ENCODE measurements at places on chromosomes 4 and X.

DNA sequence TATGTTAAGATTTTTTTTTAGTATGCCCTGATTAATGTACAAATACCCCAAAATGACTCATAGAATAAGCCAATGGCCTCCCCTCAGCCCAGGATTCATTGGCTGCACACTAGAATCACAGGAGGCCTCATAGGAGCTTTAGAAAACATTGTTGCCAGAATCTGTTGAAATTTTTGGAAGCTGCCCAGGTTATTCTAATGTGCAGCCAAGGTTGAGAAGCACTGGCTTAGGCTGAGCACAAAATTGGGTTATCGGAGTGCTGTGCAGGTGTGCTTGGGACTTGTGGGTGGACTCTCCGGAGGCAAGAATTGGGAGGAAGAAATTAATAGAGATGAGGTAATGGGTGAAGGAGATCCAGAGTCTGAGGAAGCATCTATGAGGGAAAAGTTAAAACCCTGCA, 41.3 kb upstream of the VCX start:
- no peak for DNase-seq

- DNase-seq = no peak
Observed at GRCh38 chr4:48654015-48654664, 125.9 kb downstream of the FRYL start.

- DNase-seq = no peak
Observed at GRCh38 chrX:31228909-31229308, 157.1 kb upstream of the FTHL17 start.

DNA sequence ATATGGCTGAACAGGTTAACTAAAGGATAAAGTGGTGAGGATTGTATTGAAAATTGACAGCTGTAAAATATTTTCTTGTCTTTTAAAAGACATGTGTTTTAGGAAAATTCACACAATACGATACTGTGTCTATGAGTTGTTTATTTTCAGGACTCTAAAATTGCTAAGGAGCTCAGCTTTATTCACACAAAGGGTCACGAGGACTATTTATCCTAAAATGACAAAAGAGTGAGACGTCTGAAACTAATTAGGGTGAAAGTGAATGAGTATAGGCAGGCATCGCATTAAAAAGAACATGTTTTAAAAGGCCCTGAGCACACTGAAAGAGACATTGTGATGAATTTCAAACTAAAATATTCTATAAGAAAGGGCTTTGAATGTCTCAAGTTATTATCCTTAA, 304.7 kb downstream of the SH2D1A start:
- DNase-seq = no peak

GRCh38 chr4:108763226-108763593, 357 bp upstream of the ETNPPL start:
- no peak for DNase-seq

- DNase-seq = no peak
Observed at GRCh38 chrX:52979568-52979967, 21.2 kb upstream of the FAM156A start.

- DNase-seq = no peak
Observed at GRCh38 chr4:22674700-22675099, 18.0 kb upstream of the GBA3 start.

- DNase-seq = no peak
Observed at GRCh38 chrX:11239230-11239629, 54.0 kb upstream of the AMELX start.

GRCh38 chrX:70196961-70197720, 19.9 kb downstream of the DGAT2L6 start:
- DNase-seq = peak; percentile 3

DNA sequence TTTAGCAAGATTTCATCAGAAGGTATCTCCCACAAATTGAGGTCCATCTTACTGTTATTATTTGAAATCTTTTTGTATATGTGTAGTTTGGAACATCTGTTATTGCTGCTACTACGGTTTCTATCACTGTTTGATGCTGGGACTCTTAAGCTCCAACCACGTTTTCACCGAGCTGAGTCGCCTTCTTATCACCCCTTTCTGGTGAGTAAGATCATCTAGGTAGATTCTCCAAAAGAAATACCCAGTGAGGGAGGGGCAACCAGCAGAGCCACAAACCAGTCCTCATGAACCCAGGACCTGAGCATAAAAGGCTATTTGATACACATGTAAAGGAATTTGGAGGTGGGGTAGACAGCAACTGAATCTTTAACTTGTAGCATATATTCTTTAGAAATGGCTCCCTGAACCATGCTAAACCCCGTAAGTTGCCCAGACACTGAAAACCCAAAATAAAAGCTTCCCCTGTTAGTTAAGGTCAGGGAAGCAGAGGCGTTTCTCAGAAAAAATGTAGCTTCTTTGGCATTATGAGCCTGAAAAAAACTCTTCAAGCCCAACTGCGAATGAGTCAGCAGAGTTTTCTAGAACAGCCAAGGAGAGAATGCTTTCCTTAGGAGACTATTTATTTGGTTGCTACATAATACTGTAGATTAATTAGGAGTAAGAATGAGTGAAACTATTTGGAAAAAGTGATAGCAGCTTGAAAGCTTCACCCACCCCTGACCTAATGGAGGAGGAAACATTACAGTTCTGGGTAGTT, 53.8 kb upstream of the ATXN3L start:
- DNase-seq = no peak

DNA sequence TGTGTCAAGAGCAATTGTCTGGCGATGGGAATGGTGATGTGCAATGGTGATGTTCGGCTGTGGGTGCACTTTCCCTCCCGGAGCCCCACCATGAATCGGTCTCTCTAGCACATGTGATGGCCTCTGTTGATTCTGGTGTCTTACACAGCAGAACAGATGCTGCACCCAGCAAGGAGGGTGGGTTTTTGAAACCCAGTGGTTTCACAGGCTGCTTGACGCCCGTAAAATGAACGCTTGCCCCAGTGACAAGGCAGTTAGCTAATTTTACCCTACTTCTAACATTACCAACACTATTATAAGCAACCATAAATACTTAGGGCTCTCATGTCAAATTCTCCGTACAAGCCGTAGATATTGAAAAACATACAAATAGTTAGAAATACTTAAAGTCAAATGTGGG, 5.9 kb upstream of the ANOS1 start:
- DNase-seq = no peak

DNA sequence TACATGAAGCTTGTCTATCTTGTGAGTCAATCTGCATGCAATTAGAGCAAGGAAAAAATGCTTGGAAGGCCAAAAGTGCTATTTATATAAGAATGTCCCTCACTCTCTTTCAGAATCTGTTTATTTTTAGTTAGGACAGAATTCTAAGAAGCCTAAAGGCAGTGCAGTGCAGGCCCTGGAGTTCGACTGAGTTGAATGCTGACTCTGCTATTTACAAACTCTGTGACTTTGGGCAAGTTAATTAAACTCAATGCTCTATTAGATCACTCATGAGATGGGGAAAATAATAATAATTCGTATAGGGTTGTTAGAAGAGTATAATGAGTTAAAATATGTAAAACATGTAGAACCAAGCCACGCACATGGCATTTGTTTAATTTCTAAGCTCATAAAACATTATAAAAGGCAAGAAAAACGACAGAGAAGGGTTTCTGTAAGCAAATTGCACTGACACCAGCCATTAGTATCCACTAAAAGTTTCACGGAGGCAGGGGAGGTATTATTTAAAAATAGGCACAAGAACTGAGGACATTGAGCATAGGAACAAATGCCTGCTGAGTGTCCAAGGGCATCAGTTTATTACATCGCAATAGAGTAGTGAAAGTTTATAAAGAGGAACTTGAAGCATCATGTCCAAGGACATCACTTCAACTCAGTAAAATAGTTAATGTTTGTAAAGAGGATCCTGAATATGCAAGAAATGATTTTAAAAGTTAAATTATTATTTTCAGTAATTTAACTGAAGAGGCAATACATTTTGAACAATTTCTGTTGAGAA, 115.0 kb upstream of the INPP4B start:
- DNase-seq = no peak

- no peak for DNase-seq
Observed at GRCh38 chr4:25358515-25359275, 18.4 kb upstream of the ANAPC4 start.

DNA sequence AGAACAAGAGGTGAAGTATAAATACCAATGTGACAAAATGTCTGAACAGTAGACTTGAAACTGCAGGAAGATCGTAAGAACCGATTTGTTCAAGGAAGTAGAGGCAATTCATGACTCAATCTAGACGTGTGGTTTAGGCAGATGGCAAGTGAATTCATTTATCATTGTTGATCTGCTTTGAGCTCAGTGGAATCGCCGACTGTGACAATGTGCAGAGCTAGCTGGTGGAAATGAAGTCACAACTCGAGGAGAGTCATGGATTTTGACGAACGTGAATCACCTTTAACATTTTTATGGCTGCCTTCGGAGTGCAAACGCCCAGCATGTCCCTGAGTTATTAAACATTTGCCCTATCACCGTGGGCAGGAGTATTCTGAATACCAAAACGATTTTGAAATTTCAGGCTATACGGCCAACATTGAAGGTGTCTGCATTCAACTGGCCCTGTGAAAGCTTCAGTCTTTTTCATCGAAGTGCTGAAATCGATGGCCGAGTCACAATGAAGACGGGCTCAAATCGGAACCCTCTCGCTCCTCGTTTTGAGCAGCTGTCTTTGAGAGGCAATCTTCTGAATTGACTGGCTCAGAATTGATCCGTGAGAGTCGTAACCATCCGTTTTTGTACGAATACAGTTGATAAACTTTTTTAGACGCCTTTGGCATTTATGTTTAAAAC, 689 bp upstream of the OGT start:
- no peak for DNase-seq

DNA sequence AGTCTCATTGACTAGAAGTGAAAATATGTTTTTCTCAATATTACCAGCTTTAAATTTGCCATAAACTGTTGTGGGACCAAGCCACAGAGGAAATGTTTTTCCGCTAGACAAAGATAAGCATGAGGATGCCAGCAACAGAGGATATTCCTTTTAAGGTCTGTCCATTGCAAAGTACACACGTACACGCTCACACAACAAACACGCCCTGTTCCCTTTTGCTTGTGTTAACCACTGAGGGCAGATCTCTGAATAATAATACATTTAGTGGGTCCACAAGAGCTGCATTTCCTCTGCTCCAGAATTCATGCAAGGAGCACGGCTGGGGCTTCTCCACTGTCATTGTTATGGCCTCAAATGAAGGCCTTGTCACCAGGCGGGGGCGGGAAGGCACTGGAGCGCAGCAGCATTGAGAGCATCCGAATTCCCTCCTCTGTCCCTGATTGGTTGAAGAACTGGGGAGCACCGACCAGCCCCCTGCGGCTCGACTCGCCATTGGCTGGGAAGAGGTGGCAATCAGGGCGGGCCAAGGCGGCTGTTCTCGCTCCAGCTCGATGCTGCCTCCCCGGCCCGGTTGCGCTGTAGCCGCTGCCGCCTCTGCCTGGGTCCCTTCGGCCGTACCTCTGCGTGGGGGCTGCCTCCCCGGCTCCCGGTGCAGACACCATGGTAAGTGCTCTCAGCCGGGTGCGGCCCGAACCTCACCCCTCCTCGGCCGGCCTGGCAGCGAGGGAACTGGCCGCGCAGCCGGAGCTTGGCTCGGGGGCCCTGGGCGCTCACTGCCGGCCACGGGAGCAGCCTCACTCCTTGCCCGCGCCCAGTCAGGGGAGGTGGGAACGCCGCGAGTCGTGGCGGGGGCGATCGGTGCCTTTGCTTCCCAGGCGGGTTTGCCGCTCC, at the start of gene GUCY1B1:
Gene GUCY1B1, plus strand, starts transcription at position 541 of the 891 bp plus-strand sequence. Its CDS starts 120 bp downstream, at position 661.
- peak; percentile 72 for DNase-seq

GRCh38 chr4:153341575-153342090, 2.9 kb upstream of the MND1 start:
- DNase-seq = no peak

- no peak for DNase-seq
Observed at GRCh38 chr4:24102621-24103020, 212.8 kb upstream of the PPARGC1A start.

- no peak for DNase-seq
Observed at GRCh38 chr4:158192439-158193158, 17.7 kb upstream of the TMEM144 start.

DNA sequence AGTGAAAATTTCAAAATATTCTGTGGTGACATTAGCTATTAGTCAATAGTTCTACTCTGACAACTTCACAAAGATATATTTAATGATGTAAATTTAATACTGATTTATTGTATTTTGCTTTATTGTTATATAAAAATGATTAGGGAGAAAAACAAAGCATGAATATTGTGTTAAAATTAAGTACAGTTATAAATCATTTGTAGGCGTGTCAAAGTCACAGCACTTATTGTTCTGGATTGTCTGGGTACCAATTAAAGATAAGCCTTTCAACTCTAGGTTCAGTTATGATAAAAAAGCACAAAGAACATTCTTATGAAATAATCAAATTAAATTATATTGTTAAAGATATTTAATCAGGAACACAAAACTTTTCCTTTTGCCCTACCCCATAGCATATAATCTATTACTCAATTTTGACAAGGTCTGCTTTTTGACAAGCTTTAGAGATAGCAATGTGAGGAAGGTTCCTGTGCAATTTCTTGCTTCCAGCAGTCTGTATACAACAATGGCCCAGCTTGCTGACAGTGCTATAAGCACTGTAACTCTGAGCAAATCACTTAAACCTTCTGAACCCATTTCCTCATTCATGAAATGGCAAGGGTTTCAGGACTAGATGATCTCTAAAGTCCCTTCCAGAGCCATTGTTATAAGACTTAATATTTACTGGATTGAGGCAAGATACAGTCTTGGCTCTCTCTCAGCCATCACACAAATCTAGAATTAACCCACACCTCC, 910.3 kb upstream of the LCORL start:
- no peak for DNase-seq

- no peak for DNase-seq
Observed at GRCh38 chr4:2786794-2787229, 6.1 kb upstream of the SH3BP2 start.

- DNase-seq = peak; percentile 1
Observed at GRCh38 chr4:116389139-116389538, 696.2 kb downstream of the TRAM1L1 start.

DNA sequence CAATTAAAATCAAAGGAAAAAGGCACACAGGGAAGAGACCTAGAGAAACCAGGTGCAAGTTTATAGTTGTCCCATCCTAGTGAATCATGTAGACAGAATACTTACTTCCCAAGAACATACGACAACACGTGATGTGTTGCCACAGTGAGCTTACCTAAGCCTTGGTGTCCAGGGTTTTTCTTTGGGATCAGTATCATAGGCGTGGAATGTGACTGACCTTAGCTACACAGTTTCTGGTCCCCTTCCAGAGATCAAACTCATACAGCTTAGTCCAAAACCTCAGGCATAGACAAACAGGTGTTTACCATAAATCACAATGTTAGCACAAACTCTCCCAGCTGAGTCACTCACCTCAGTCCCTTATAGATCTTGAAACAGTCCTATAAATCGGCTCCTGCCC, 17.7 kb downstream of the SLC25A31 start:
- DNase-seq = no peak

GRCh38 chr4:158861766-158862165, 92.9 kb downstream of the FNIP2 start:
- DNase-seq = no peak

GRCh38 chrX:65828599-65828998, 161.1 kb downstream of the MSN start:
- DNase-seq = no peak

DNA sequence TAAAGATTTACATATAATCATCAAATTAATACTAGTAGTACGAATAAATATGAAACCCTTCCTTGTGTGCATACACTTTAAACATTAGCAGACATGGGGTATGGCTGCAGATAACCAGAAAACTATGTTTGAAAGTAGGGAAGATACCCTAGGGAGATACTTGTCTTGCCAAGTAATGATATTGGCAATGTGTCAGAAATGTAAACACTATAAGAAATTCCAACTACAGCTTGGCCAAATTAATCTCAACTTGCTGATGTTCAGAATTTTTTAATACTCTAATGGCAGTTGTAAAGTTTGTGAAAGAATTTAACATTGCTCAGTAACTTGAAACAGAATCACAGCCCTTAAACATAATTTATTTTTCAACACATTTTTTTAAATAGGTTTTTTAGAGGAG, 27.4 kb upstream of the HPGD start:
- DNase-seq = no peak
